ENCODE measurements at places on chromosomes 7 and 10.

GRCh38 chr7:17021205-17021604 is 139.4 kb upstream of the AGR3 start:
- no peak for DNase-seq

DNA sequence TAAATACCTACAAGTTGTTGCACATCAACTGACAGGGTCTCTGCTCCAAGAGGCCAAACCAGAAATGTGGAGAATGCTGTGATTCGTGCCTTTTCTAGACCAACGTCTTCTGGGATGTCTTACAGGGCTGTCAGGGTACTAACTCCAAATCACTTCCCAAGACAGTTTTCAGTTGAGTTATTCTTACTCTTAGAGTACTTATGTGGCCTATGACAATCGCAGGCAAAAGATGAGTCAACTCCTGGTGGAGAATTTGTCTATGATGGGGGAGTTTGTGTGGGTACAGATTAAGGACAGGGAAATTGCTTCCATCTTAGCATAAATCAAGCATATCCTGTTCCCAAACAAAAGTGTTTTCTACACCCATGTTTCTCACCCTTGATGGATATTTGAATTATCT is 734.8 kb downstream of the TNS3 start:
- no peak for DNase-seq

DNA sequence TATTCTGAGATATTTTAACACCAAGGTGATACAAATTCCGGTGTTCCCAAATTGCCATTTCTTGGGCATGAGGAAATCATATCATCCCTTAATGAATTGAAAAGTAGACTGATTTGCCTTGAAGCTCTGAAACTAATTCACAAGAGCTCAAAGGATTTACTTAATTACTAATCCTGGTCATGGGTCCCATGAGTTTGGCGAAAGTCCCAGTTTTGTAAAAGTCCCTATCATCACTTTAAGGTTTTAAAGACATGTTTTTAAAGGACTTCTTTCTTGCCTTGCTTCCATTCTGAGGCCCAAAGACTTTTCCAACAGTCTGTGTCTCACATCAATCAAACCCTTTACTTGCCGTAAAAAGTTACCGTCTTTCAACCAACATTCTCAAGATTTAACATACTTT is 377.9 kb downstream of the DNAJB9 start:
- DNase-seq: no peak

GRCh38 chr10:59752278-59752940 is 846 bp downstream of the MRLN start:
- DNase-seq: no peak

GRCh38 chr10:63145782-63146181 is 12.7 kb downstream of the NRBF2 start:
- DNase-seq: no peak

DNA sequence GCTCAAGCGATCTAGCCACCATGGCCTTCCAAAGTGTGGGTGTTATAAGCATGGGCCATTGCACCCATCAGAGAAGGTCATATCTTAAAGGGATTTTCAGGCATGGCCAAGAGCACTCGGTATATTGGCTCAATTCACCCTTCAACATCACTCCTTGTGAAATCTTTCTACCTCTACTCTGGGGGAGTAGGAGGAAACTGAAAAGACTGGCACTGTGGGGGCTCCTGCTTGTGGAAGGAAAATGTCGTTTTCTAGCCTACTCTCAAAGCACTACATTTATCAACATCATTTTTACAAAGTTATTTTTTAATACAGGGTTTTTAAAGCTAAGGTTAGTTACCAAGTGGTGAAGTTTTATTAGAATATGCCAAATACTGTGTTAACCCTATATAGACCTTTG is 42.0 kb upstream of the CACNB2 start:
- no peak for DNase-seq

GRCh38 chr10:123139521-123140163 is 3.9 kb downstream of the HMX3 start:
- DNase-seq: no peak

- DNase-seq: no peak
Measured at GRCh38 chr7:882336-883035, 6.1 kb downstream of the GET4 start.

All from activated CD8-positive, alpha-beta memory T cell treated with anti-CD3 and anti-CD28 coated beads for 1 hour (primary cell).